Activated CD8-positive, alpha-beta memory T cell treated with anti-CD3 and anti-CD28 coated beads for 1 hour (primary cell): ENCODE measurements at places on chromosomes 4 and X.

DNA sequence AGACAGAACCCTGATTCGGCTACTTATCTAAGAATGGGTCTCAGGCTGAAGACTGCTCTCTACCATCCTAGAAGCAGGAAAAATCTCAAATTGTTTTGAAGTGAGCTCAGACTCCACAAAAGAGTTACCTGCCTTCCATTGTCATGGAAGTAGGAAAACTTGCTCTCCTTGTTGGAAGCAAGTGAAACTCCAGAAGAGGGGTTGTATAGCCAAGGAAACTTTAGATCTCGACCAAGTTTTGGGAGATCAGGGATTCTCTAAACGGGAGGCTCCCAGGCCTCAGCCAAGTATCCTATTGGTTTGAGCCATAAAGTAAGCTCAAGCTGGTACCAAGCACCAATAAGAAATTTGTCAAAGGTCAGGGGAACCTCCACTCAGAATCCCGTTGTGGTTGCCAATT, 9.2 kb upstream of the FHDC1 start:
- no peak for DNase-seq

- no peak for DNase-seq
These were observed 405 bp upstream of the HS3ST1 start for GRCh38 chr4:11428899-11429698.

GRCh38 chr4:169109035-169109675, 99.1 kb upstream of the CBR4 start:
- no peak for DNase-seq

DNA sequence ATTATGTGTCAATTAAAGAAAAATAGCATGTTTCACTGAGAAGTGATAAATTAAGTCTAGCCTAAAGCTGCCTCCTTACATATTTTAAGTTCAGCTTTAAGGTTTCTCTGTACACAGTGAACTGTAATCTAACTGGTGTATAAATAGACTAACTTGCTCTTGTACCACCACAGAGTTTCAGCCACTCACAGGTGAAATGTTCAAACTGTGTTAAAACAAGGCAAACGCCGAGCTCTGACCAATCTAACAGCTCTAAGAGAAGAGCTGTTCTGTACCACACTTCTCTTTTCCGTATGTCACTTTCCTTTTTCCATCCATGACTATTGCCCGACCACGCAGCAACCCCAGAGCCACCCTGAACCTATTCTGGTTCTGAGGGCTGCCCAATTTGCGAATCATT, 64.5 kb downstream of the DCHS2 start:
- DNase-seq: no peak

DNA sequence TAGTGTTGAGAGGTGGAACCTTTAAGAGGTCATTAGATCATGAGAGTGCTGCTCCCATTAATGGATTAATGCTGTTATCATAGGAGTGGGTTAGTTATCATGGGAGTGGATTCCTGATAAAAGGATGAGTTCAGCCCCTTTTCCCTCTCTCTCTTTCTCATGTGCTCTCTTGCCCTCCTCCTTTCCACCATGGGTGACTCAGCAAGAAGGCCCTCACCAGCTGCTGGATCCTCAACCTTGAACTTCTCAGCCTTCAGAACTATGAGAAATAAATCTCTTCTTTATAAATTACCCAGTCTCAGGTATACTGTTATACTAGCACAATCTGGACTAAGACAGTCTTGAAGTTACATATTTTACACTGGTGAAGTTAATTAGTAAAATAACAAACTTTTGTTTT, 10.0 kb upstream of the CDKL5 start:
- no peak for DNase-seq

DNA sequence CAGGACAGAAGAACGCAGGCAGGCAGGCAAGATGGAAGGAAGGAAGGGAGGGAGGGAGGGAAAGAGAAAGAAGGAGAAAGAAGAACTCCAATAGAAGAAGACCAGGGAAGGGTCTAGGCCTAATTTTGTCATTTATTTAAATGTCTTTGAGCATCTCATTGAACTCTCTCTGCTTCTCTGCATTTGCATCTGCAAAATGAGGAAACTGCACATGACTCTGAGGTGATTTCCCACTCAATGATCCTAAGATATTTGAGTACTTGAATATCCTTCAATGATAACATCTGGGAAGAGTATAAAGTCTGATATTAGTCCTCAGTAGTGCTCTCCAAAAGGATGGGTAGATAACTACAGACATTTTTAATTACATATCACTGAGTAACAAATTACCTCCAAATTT, 33.1 kb upstream of the RBPJ start:
- no peak for DNase-seq

DNA sequence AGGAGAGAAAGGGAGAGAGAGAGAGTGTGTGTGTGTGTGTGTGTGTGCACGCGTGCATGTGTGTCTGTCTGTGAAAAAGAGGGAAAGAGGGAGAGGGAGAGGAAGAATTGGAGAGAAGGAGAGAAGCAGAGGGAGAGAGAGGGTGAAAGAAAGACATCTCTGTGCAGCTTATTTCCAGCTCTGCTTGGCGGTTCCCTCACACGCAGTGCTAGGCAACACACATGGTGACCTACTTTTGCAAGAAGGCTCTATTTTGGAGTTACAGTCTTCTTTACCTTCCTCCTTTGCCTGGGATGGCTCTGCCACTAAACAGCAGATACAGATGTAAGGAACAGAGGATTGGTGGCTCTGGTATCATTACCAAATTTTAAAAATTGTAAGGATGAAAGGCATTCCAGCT, 40.1 kb downstream of the SLC16A2 start:
- DNase-seq: no peak

DNA sequence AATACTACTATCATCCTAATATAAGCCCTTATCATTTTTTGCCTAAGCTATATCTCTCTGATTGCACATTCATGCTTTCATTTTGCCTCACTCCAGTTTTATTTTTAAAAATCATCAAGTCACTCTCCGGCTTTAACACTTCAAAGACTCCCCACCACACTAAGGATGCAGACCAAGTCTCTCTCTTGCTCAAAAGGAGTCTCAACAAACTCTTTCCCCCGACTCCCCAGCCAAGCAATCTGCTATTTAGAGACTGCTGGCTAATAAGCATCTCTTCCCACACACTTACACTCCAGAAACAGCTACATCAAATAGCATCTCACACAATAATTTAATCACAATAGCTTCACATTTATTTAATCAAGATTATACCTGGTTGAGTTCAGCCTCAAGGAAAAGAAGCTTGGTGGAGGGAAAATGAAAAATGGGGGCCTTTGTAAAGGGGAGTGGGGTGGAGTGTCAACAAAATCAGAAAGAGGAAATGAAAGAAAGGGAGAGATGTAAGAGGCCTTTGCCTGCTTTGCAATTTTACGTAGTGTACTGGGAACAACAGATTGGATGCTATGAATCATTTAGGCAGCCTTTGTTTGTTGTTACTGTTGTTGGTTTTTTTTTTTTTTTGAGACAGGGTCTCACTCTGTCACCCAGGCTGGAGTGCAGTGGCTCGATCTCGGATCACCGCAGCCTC, 104.1 kb upstream of the MCF2 start:
- DNase-seq: no peak

DNA sequence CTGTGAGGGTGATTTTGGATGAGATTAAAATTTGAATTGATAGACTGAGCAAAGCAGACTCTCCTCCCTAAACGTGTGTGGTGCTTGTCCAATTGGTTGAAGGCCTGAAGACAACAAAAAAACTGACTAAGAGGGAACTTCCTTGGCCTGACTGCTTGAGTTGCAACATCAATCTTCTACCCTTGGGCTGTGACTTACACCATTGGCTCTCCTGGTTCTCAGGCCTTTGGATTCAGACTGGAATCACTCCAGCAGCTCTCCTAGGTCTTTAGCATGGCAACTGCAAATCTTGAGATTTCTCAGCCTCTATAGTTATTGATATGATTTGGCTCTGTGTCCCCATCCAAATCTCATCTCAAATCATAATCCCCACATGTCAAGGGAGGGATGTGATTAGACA, 49.7 kb upstream of the IGFBP7 start:
- DNase-seq: no peak

DNA sequence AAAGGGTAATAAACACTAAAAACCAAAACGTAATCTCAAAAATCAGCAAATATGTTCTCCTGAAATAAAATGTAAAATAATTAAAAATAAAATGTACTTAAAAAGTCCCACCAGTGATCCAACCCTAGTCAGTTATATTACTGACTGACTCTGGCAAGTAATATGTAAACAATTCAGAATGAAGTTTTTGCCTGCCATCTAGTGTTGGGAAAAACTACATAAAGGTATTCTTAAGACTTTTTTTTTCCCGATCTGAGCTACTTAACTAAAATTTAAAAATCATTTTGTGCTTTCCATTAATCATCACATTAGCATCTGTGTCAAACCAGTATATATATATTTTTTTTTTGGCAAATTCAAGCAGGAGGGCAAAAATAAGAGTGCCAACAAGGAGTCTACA, 24.0 kb downstream of the RCHY1 start:
- DNase-seq: no peak

DNA sequence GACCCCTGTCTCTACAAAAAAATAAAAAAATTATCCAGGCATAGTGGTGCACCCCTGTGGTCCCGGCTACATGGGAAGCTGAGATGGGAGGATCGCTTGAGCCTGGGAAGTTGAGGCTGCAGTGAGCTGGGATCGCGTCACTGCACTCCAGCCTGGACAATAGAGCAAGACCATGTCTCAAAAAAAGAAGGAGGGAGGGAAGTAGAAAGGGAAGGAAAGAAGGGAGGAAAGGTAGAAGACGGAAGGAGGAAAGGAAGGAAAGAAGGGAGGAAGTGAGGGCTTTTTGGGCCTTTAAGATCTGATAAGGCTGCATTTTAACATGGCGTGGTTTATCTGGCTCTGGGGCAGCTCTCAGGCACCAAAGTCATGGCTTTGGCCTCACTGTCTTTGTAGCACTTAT, 10.4 kb downstream of the PDK3 start:
- DNase-seq: no peak

DNA sequence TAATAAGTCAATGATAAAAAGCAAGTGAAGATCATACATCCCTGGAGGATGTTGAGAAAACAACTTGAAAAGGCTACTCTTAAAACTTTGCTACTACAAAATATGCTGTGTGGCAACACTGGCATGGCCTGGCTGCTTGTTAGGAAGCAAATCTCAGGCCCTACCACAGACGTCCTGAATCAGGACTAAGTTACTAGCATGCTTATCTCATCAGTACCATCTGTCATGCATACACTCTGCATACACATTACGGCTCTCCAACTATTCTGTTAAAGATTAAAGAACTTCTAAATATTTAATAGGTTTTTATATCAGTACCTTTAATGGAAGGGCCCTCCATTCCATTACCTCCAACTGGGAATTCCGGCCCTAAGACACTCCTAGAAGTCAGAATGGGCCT, 8.2 kb downstream of the PAPSS1 start:
- DNase-seq: no peak

DNA sequence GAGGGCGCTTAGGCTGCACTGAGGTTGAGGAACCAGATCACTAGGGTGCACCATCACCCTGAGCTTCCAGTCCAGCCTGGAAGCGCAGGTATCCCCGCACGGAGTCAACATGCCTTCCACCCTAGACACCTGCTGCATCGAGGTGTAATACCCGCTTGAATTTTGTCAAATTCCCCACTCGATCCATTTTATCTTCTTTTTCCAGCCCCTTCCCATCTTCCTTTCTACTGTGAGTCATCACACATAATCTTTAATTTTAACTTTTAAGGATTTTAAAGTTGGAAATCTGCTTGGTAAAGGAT, 821 bp downstream of the PLK4 start:
- DNase-seq: no peak

DNA sequence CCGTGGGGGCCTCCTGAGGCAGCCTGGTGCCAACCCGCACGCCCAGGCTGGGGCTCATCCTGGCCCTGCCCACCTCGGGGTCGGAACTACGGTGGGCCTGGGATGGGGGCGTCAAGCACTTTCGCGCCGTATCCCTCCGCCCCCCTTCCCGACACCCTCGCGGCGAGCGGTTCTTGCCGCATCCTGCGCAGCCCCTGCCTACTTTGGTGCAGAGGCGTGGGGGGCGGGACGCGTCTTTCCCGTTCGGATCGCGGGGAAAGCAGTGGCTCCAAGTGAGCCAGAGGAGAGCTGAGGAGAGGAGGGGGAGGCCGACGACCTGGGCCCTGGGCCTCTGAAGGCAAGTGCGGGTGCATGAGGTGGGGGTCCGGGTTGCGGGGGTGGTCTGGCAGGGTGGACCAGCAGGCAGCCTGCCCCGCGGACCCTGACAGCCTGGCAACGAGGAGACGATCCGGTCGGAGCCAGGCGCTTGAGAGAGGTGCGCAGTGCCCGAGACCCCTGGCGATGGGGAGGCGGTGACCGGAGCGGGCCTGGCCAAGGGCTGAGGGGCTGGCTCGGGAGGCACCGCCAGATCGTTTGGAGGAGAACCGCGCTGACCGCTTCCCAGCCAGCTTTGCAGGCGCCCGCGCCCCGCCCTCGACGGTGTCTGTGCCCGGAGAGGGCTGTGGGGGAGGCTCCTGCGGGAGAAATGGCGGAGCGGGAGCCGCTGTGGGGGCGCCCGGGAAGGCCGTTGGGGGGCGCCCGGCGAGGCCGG, at the start of gene GPRASP2:
TSS of gene GPRASP2 (plus strand) at position 233 of the 751 bp plus-strand sequence. CDS start 2,422 bp downstream, outside the sequence.
- DNase-seq: no peak

DNA sequence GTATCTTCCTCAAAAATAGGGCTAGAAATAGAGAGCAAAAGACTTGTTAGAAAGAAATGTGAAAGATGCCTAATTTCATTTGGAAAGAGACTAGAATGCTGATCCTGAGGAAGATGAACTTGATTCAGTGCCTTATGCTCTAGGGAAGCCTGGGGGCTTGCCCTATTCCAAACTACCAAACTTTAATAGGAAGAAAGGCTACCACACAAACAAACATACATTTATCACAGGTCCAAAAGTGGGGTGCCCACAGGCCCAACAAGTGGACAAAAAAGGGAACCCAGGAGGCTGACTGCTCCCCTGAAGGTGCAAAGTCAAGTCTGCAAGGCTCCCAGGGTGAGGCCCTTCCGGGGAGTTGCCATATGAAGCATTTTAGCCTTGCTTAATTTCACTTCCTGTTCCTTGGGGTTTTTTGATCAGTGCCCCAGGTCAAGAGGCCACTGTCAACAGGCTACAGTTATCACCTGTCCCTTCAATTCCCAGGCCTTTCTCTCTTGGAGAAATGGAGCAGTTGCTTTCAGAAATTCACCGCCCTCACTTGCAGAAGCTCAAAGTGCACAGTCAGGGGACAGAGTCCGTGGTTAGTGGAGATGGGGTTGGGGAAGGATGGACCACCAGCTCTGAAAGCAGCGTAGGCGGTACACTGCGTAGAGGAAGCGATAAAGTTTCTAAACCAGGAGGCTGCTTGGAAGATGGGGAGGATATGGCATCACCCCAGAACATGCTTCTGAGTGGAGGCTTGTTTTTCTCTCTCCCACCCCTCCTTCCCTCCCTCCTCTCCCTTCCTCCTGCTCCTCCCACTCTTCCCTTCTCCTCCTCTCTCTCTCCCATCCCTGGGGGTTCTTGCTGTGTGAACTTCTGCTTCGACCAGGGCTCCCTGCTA, 36.4 kb downstream of the TMEM154 start:
- DNase-seq: no peak

GRCh38 chr4:76198411-76199237, 15.0 kb downstream of the SCARB2 start:
- DNase-seq: no peak

GRCh38 chr4:7906171-7906701, 33.4 kb downstream of the AFAP1 start:
- no peak for DNase-seq
